ENCODE measurements at places on chromosomes 2 and 18.

DNA sequence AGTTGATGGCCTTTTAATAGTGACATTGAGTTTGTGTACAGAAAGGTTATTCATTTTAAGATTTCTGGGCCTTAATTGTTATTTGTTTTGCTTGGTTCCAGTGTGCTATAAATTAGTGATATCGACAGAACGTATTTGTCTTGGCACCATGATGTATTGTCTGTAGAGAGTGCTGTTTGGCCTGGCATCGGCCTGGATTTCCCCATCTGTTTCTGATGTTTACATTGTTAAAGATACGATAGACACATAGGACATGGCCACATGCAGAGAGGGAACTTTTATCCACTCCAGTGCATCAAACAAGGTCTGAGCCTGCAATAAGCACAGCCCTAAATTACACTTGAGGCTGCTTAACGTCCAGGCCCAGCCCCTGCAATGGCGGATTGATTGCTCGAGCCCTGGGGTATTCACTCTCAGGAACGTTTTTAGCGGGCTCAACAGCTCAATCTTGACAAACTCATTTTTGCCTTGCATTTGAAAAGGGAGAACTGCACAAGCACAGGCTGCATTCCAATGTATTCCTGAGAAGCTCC, 144.7 kb downstream of the SLC4A3 start:
- peak; percentile 70 for DNase-seq

GRCh38 chr2:241947876-241948275, 78.3 kb downstream of the RTP5 start:
- DNase-seq = no peak

GRCh38 chr2:21270708-21271122, 146.9 kb downstream of the TDRD15 start:
- no peak for DNase-seq

DNA sequence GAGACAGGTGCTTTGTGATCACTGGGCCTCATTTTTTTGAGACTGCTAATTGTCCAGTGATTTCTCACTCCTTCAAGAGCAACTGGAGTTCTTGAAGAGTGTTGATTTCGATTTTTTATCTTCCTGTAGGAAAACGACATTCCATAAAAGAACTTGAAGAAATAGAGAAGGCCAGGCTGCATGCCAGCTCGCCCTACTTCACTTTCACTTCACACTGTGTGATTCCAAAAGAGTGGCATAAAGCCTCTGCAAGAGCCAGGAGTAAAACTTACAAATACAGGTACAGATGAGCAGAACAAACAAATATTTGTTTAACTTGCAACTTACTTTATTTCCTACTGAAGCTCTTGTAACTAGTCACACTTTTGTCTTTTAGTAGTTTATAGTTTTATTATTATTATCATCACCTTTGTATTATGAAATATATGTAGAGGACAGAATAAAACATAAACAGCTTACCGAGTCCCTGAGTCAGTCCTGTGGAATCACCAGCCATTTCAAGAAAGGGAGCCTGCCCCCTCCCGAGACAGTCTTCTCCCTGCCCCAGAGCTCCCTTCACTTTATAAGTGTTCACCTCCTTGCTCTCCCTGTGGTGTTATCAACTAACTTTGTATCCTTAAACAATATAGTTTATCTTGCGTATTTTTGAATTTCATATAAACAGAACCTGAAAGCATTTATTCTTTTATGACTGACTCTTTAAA, 8.7 kb downstream of the FAM228A start:
- no peak for DNase-seq

- DNase-seq = no peak
Measured at GRCh38 chr2:225649274-225649673, 249.8 kb downstream of the NYAP2 start.

- peak; percentile 60 for DNase-seq
Measured at GRCh38 chr2:138814123-138814898, 34.1 kb upstream of the NXPH2 start.
